Activated naive CD4-positive, alpha-beta T cell treated with Interleukin-2 at 50 U/mL for 16 hours (primary cell): ENCODE measurements at places on chromosomes 4 and X.

DNA sequence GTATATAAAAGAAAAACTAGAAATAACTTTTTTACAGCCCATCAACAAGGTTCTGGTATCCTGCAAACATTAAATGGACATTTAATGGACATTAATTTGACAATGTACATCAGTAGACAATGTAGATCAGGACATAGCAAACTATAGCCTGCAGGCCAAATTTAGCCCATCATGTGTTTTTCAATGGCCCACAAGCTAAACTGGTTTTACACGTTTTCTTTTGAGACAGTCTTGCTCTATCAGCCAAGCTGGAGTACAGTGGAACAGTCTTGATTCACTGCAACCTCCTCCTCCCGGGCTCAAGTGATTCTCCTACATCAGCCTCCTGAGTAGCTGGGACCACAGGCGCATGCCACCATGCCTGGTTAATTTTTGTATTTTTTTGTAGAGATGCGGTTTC, 7.2 kb downstream of the ZNF630 start:
- no peak for DNase-seq

DNA sequence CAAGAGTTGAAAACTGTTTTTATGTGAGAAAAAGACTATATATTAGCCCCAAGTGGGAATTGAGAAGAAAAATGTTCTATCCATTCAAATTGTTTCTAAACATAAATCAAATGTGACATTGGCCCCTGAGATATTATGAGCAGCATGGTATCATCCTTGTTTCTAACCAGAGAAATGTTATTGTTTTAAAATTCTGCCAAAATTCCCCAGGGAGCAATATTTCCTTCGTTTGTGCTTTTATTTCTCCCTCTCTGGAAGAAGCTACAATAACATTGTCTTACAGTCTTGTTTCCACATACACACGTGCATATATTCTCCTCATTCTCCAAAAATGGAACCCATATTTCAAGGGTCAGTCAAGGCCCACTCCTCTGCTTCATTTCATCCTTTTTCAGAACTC, 46.7 kb downstream of the MAGEB17 start:
- no peak for DNase-seq

DNA sequence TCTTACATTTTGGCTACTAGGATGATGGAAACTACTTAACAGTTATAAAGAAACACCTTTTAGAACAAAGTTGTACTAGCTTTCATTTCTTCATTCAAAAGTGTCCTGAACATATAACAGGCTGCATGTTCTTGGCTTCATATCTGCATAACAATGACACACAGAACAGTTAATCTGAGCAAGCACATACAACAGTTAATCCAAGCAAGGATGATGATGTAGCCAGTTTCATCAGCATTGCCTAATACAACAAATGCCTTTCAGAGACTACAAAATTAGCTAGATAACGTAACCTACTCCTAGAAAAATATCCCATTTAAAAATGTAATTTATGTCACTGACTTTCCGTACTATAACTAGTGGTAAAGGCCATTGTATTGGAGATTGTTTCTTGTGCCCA, 182.1 kb downstream of the SCFD2 start:
- no peak for DNase-seq

DNA sequence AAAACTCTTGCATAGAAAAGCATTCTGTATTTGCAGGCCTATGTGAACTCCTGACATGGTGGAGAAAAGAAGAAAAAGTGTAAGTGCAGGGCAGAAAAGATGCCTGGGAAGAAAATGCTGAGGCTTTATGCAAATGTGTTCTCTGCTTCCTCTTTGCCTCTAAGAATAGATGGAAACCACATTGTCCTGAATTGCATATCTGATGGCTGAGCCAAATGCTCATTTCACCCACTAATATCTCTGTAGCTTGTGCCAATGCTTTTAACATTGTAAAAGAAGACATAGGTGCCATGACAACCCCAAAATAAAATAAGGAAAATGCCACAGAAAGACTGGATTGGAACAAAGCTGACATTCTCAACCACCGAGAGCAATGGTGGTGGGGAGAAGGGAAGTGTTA, 307.4 kb downstream of the GRIA2 start:
- DNase-seq, result no peak
